Fibroblast of skin of left biceps (primary cell): ENCODE measurements at places on chromosomes 5 and 9.
A peak's percentile ranks its signal among the peaks of the same experiment; 100 is the strongest.

DNA sequence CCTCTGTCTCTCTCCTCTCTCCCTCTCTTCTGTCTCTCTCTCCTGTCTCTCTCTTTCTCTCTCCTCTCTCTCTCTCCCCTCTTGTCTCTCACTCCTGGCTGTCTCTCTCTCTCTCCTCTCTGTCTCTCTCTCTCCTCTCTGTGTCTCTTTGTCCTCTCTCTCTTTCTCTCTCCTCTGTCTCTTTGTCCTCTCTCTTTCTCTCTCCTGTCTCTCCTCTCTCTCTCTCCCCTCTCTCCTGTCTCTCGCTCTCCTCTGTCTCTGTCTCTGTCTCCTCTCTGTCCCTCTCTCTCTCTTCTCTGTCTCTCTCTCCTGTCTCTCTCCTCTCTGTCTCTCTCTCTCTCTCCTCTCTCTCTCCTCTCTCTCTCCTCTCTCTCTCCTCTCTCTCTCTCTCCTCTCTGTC, 25.0 kb downstream of the STK32A start:
- no peak for DNase-seq

GRCh38 chr5:60522292-60522905, 177.6 kb downstream of the DEPDC1B start:
- DNase-seq, result peak; percentile 26

DNA sequence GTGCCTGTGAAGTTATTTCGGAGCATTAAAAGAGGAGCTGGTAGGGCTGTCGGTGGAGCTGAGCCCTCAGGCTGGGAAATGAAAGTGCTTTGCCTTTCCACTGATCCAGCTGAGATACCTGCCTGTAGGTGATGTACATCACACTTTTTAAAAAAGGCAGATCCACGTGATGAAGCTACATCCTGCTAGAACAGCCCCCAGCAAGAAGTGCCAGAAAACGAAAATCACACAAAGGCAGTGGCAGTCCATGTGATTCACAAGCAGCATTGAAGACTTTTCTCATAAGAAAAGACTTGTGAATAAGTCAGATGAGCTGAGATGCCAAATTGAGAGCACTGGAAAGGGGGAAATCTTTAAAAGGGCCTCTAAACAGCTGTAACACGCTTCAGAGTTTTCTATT, 765.1 kb downstream of the PTPRD start:
- no peak for DNase-seq

DNA sequence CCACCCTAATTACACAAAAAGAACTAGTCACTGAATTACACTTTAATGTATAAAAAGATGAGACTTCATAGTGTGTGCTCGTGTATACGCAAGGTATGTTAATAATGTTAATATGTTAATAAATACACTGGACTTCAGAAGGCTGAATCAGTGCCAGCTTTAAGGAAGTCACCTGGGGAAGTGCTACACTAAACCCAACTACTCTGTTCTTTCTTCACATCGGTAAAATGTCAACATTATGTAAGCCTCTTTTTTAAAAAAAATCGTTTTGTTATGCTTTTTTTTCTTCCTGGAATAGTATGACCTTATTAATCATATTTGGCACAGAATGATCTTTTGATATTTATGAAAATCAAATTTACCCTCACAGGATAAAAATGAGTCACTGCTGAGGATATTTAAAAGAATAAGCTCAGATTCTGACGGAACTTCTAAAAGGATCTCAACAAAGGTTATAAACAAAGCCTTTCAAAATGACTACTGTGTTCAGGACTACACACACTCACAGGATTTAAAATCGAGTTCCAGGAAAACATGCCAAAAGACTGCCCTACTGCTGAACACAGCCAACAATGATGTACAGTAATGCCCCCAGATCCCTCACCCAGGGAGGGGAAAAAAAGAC, 75.9 kb downstream of the AUH start:
- no peak for DNase-seq

DNA sequence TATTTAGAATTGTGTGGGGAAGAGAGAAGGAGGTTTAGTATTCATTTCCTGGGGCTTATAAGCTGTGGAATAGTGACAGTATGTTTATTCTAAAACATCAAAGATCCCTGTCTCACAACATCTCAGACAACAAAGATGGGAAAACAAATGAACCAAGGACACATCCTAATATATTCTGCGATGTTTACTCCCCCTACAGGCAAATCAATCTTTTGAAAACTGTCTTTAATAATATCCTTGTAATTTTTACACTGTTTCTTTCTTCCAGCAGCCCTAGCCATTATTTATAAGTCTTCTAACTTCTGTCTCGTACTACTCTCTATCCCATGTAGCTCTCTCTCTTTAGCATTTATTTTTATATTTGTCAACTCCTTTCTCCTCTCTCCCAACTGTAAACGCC, 33.5 kb upstream of the TMEM252 start:
- DNase-seq, result no peak

DNA sequence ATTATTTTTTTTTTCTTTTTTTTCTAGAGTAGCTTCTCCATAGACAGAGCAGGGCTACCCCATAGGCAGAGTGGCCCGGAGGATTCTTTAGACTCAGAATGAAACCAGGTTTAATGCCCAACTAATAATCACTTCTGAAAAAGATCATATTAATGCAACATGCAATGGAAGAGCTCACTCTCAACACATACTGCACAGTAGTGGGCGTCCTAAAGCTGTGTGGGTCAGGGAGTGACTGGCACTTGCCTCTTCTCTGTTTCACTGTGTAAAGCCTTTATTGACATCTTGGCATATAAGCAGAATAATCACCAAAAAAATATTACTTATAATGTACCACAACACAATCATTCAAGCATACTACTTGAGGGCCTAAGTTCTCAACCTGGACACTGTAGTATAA, 11.1 kb downstream of the PWWP2A start:
- DNase-seq, result no peak

DNA sequence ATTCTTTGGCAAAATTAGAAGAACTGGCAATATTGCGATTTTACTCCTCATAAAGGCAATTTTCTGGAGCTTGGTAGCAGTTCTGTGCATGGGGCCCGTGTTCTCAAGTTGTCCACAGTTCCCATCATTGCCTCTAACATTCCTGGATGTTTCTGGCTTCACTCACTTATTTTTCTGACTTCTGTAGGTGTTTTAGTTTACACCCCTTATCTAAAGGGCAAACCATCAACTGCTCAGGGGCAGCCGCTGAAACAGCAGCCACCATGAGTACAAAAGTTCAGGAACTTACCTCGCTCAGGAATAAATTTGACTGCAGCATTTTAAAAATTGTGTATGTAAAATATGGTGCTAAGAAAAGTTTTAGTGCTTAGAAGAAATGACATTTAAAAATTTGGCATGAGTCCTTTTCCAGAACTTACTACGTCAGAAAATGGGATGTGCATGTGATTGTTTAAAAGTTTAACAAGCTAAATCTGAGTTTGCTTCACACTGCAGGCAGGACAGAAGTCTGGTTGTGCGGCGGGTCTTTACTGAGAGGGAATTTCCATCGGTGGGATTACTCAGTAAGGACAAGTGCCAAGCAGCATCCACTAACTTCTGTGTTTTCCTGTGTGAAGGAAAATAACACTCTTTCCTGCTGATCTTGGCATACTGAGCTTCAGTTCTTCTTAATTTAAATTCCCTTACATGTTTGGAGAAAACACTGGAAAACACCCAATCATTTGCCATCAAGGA, 261.7 kb downstream of the MAT2B start:
- no peak for DNase-seq

GRCh38 chr5:13478831-13479465, 465.5 kb downstream of the DNAH5 start:
- DNase-seq, result no peak

- DNase-seq, result peak; percentile 12
Measured at GRCh38 chr9:73441890-73442818, 290.5 kb downstream of the ANXA1 start.

DNA sequence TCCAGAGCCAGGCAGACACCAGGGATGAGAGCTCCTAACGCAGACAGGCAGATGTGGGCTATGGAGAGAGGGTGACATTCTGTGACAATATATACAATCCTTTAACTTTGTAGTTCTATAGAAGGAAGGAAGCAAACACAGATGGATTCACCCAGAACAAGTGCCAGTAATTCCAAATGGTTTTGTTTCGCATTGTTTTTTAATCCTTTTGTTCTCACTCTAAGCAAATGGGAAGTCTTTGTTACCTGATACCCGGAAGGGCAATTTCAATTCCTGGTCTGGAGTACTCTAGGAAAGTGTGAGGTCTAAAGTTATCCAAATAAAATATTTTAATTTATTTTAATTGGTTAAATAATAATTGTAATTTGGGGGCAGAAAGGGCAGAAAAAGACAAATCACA, 2.5 kb downstream of the FRMD3 start:
- no peak for DNase-seq

- DNase-seq, result no peak
Measured at GRCh38 chr9:87880116-87880515, 2.6 kb upstream of the SPATA31E1 start.

- DNase-seq, result peak; percentile 35
Measured at GRCh38 chr5:1053391-1054017, 44.9 kb downstream of the NKD2 start.
